Effector memory CD8-positive, alpha-beta T cell (primary cell): ENCODE measurements at places on chromosomes 5 and 9.
A peak's percentile ranks its signal among the peaks of the same experiment; 100 is the strongest.

DNA sequence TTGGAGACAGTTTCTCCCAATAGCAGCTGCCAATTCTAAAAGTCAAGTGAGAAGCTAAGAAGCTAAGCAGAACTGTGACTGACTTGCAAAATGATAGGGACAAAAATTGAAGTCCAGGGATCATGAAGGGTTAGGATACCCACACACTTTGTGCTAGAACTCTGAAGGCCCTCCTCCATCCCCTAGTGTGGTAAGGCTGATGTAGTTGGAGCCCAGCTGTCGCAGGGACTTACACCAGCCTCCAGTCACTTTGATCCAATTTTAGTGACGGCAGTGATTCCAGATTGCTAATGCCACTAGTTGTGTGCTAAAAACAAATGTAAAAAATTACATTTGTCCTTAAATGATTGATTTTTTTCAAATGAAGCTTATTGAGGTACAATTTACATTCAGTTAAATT lies 742.7 kb upstream of the ZNF608 start:
- H3K27me3 ChIP-seq, result no peaks in the 10 kb centered on the region
- no peak overlapping the region for H3K27ac ChIP-seq
- no peak overlapping the region for H3K4me3 ChIP-seq
- DNase-seq, result no peak

GRCh38 chr5:142971303-142972013 lies 201.3 kb downstream of the ARHGAP26 start:
- H3K36me3 ChIP-seq, result no peaks in the 10 kb centered on the region
- peak overlapping the region; percentile 86 for H3K27ac ChIP-seq
- peaks cover 79% of the 10 kb centered on the region for H3K4me1 ChIP-seq
- peak overlapping the region; percentile 59 for H3K4me3 ChIP-seq
- no peaks in the 10 kb centered on the region for H3K27me3 ChIP-seq

DNA sequence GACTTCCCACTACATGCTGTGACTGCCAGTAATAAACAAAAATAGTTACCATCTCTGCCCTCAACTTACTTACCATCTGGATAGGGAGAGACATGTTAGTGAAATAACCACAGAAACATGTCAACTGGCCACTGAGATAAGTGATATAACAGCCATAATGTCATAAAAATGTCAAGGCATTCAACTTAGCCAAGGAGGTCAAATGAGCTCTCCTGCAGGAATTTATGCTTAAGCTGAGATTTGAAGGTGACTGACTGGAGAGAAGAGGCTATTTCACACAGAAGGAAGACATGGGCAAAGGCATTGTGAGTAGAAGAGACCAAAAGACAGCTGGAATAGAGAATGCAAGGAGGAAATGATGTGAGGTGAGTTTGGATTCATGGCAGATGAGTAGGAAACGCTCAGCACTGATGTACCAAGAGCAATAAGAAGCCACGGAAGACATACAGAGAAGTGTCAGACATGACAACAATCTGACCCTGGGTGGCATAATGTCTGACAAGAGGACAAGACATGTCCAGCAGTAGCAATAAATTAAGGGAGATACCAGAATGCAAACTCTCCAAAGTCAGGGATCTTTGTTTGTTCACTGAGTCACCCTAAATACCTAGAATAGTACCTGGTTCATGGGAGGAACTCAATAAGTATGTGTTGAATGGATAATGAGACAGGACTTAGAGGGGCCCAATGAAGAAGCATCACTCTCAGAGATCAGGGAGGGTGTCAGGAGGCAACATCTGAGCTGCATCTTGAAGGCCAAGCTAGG lies 318.8 kb downstream of the ACTL7B start:
- H3K27ac ChIP-seq, result no peak overlapping the region
- no peaks in the 10 kb centered on the region for H3K27me3 ChIP-seq
- DNase-seq, result no peak
- no peaks in the 10 kb centered on the region for H3K4me1 ChIP-seq

- no peaks in the 10 kb centered on the region for H3K36me3 ChIP-seq
- no peaks in the 10 kb centered on the region for H3K4me1 ChIP-seq
- H3K27ac ChIP-seq, result no peak overlapping the region
- no peak for DNase-seq
- H3K4me3 ChIP-seq, result no peak overlapping the region
These were observed 458.0 kb upstream of the IZUMO3 start for GRCh38 chr9:25003686-25004085.

DNA sequence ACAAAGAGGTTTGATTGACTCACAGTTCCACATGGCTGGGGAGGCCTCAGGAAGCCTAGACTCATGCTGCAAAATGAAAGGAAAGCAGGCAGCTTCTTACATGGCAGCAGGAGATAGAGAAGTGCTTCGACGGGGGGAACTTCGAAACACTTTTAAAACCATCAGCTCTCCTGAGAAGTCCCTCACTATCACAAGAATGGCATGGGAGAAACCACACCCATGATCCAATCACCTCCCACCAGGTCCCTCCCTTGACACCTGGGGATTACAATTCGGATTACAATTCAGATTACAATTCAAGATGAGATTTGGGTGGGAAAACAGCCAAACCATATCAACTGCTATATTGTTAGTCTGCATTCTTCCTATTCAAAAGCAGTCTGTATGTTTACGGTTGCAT lies 322.3 kb upstream of the ISL1 start:
- H3K4me3 ChIP-seq, result no peak overlapping the region
- H3K4me1 ChIP-seq, result no peaks in the 10 kb centered on the region
- no peaks in the 10 kb centered on the region for H3K36me3 ChIP-seq
- no peak for DNase-seq
- H3K27me3 ChIP-seq, result no peaks in the 10 kb centered on the region
